ENCODE measurements at places on chromosomes 12 and 14.

DNA sequence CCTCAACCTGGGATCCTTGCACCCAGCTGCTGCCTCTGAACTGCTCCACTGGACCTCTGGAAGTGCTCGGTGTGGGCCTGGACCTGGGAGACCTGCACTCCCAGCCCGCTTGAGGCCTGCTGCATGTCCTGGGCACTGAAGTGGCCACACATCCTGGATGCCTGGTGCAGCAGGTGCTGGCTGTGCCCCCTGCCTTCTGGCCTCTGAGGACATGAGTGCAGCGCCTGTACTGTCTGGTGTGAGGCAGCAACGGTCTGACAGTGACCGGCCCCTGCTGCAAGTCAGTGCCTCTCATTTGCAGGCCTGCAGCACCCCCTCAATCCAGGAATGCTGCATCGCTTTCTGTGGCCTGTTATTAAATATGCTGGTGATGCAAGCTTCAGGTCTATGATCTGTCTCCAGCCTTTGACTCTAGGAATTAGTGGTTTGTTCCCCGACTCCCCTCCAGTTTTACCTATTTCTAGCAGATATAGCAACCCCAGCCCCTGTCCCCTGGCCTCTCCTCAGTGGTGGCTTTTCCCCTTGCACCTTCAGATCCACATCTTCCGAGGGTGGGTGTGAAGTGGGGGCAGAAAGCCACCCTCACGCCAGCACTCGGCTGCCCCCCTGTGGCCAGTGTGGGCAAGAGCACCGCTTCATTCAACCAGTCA, 3.6 kb downstream of the SMIM41 start:
- DNase-seq = no peak

DNA sequence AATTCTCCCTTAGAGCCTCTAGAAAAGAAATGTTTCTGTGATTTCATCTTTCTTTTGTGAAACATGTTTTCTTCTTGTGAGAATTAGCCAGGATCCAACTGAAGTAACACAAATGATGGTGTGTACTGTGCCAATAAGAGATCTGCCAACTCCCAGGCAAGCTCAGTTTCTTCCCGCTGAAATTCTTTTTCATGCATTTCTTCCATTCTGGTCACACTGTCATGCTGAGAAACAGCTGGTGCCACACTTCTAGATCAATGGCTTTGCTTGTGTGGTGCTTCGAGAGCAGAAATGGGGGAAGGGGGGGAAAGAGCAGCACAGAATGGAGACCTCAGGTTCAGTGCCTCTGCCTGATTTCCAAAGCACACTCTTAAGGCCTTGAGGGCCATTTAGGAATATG, 41.4 kb upstream of the FGF6 start:
- no peak for DNase-seq

DNA sequence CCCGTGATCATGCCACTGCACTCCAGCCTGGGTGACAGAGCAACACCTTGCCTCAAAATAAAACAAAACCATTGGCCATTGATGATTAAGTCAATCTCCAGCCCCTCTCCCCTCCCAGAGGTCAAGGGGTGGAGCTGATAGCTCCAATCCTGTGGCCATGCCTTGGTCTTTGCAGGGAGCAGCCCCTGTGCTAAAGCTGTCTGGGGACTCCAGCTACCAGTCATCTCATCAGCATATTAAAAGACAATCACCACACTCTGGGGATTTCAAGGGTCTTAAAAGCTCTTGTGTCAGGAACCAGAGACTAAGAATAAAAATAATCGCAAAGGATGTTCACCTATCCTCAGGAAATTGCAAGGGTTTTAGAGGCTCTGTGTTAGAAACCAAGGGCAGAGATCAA, 30.6 kb downstream of the HCAR2 start:
- no peak for DNase-seq

GRCh38 chr14:23562822-23563472, 4.6 kb downstream of the AP1G2 start:
- DNase-seq = no peak

DNA sequence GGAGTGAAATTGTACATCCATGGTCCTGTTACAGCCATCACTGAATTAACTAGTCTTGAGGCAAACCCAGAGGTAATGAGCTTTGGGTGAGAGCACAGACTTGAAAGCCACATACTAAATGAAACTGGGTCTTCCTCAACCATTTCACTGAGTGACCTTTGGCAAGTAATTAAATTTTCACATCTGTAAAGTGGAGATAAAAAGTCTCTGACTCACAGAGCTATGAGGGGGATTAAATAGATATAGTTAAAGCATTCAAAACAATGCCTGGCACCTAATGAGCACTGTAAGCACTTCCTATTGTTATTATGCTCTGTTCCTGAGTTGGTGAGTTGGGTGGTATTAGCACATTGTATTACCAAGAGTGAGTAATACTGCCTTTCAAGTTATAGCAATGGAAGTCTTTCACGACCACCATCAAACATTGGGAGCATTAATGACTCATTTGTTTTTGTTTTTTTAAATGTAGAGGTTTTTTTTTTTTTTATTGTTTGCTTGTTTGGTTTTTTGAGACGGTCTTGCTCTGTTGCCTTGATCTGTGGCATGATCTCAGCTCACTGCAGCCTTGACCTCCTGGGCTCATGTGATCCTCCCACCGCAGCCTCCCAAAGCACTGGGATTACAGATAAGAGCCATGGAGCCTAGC, 12.5 kb upstream of the STRN3 start:
- no peak for DNase-seq

GRCh38 chr14:74955229-74956026, at the start of gene PGF:
PGF (minus strand) TSS chr14:74955597; CDS start chr14:74955242, 355 bp downstream.
- DNase-seq = no peak

DNA sequence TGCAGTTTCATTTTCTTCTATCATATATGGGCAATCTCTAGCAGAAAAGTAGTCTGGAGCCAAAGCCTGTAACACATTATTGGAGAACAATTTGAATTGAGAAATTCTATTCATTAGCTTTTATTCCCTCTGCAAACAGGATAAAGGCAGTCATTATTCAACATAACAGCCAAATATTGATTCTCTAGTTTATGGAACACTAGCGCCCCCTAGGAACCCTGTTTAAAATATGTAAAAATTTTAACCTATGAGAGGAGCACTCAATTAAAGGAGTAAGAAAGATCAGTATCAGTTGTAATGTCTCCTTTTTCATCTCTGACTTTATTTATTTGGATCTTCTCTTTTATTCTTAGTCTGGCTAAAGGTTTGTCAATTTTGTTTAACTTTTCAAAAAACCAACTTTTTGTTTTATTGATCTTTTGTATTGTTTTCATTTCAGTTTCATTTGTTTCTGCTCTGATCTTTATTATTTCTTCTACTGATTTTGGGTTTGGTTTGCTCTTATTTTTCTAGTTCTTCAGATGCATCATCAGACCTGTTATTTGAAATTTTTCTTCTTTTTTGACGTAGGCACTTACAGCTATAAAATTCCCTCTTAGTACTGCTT, 4.8 kb upstream of the LMNTD1 start:
- DNase-seq = no peak

DNA sequence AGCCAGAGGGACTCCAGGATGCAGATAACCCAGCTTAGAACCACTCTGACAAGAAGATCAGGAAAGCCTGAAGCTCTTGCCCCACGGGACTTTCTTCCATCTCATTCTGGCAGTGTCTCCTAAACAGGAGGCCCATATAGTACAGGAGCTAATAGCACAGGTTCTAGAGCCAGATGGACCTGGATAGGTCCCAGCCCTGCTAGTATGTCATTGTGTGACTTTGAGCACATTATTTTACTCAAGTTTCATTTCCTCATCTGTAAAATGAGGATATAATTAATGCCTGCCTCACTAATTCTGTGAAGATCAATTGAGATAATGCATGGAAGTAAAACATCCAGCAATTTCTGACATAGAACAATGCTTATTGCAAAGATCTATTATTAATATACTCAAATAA, 66.5 kb upstream of the GZMB start:
- no peak for DNase-seq
